ENCODE measurements at places on chromosomes 11 and 22.

- no peak for DNase-seq
Observed at GRCh38 chr11:79634905-79635304, 194.1 kb upstream of the TENM4 start.

DNA sequence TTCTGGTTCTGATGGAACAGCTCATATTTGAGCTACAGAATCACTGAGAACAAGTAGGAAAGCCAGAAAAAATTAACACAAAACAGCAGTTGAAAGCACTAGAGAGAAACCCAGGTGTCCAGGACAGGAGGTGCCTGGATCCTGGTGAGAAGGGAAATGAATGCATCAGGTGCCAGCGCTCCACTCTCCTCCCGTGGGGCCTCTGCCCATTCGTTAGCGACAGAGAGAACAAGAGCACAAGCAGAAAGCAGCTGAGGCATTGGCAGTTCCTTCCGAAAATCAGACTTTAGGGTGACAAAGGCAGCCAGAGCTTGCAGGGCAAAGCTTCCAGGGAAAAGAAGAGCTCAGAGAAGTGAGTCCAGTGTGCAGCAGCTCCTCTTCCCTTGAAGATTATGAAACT lies 20.0 kb upstream of the KRTAP5-7 start:
- DNase-seq = no peak

DNA sequence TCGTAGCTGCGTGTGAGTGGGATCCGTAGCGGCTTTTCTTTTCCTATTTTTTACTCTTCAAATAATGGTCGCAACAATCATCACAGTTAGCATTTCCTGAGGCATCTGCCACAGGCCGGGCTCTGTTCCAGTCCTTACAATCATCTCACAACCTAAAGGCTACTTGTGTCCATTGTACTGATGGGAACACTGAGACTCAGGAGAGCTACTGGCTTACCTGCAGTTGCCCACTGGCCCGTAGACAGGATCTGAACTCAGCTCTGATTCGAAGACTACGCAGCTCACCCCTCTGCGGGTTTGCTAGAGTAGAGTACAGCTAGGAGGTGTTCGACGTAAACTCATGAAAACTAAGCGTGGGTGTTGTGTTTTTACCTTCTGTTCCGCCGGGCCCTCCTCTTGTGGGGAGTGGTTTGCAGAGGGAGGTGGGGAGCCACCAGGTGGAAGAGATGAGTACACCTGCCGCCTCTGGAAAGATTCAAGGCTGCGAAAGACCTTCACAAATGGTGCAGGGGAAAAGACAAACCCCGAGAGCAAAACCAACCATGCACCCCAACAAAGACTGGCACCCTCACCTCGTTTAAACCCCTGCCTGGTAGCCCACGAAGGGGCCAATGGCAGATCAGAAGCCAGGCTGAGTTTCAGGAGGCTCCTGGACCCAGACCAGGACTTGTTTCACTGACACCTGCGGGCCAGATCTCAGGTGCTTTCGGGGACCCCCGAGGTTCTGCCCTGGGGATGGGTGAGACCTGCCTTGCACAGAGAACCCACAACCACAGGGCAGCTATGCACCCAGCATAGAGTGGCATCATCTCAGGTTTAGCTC lies 18.3 kb upstream of the RFPL3 start:
- DNase-seq = no peak

DNA sequence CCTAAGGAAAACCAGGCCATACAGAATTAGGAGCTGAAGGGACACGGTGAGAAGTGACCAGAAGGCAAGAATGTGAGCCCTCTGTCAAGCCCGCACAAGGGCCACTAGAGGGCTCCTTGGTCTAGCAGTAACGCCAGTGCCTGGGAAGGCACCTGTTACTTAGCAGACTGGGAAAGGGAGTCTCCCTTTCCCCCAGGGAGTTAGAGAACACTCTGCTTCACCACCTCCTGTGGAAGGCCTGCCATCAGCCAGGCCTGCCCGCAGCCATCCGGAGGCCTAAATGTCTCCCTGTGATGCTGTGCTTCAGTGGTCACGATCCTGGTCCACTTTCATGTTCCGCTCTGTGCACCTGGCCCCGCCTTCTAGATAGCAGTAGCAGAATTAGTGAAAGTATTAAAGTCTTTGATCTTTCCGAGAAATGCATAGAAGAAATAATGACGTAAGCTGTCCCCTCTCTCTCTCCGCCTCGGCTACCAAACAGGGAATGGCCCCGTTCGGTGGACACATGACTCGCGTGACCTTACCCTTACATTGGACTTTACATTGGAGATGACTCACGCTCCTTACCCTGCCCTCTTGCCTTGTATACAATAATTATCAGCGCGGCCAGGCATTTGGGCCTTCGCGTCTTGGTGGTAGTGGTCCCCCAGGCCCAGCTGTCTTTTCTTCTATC lies 10.7 kb upstream of the GSTP1 start:
- DNase-seq = peak; percentile 76

- DNase-seq = no peak
Observed at GRCh38 chr22:45997077-45997776, 20.3 kb upstream of the WNT7B start.

GRCh38 chr11:76102802-76103201 lies 103.5 kb downstream of the WNT11 start:
- DNase-seq = no peak

GRCh38 chr22:42080287-42080686 lies 787 bp downstream of the SMDT1 start:
- DNase-seq = peak; percentile 33

- no peak for DNase-seq
Observed at GRCh38 chr22:33678523-33678922, 241.8 kb downstream of the LARGE1 start.

GRCh38 chr22:33519974-33520903 lies 400.0 kb downstream of the LARGE1 start:
- DNase-seq = no peak

- no peak for DNase-seq
Observed at GRCh38 chr22:42173183-42173926, 42.7 kb upstream of the CYP2D6 start.

DNA sequence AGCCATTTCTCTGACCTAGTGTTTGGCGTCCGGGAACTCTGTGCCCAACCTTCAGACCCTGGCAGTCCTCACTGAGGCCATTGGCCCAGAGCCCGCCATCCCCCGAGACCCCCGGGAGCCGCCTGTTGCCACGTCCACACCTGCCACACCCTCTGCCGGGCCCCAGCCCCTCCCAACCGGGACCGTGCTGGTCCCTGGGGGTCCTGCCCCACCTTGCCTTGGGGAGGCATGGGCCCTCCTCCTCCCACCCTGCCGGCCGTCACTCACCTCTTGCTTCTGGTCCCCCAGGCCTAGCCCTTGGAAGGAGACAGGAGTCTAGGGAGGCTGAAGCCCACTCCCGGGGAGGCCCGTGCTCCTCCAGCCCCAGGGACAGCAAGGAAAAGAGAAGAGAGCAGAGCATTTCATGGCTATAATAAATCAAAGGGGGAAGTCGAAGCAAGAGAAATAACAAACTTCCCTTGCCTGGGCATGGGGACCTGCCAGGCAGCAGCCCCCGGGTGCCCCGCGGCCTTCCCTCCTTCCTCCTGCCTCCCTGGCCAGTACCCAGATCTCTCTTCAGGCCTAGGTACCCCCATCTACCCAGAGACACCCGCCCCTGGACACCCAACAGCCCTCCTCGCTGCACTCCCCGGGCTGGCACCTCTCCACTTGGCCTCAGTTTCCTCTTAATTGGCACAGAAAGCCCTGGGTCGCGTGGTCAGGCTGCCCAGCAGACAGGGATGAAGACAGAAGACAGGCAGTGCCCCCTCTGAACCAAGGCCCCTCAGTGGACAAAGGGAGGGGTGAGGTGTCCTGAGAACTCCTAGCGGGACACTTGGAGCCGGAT lies 13.0 kb upstream of the SLC39A13 start:
- no peak for DNase-seq

DNA sequence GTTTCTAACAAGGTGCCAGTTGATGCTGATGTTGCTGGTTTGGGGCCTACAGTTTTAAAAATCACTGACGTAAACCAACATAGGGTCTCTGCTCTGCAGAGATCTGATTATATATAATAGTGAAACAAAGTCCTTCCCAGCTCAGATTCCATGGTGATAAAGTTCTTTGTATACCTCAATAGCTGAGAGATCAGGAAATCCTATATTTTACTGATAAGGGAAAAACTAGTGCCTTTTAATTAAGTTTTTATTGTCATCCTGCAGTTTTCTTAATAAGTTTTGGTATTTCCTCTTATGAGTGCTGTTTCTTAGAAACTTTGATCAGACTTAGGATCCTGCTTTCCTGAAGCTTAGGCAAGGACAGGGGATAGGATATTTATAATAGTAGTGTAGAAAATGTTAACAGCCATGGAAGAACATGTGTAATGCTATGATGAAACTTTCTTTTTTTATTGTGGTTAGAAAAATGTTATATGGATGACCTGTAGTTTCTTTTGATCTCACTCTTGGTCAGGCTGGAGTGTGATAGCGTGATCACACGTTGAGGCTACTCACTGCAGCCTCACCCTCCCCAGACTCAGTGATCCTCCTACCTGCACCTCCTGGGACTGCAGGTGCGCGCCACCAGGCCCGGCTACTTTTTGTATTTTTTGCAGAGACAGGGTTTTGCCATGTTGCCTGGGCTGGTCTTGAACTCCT lies 14.1 kb downstream of the CAPRIN1 start:
- no peak for DNase-seq

GRCh38 chr22:30878516-30879414 lies 89.8 kb downstream of the MORC2 start:
- DNase-seq = no peak

- DNase-seq = peak; percentile 10
Observed at GRCh38 chr11:125036933-125037332, 26.2 kb upstream of the SLC37A2 start.

- DNase-seq = no peak
Observed at GRCh38 chr11:15750535-15751308, 605.6 kb downstream of the SOX6 start.

DNA sequence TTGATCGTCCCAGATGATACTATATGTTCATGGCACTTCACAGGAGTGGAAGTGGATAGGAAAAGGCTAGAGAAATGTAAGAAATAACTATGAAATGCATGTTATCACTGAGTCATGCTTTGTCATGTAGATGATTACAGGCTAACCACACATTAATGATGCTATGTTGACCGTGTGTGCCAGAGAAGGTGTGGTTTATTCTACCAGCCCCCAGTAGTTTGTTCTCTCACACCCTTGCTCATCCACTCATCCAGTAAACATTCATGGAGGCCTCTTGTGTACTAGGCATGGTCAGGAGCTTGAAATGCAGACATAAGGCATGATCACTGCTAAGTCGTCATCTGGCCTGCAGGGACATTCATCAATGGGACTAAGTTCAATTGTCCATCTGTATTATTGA lies 153.0 kb upstream of the PITPNB start:
- DNase-seq = no peak

GRCh38 chr11:46342239-46342638 lies 5.0 kb upstream of the DGKZ start:
- DNase-seq = no peak

DNA sequence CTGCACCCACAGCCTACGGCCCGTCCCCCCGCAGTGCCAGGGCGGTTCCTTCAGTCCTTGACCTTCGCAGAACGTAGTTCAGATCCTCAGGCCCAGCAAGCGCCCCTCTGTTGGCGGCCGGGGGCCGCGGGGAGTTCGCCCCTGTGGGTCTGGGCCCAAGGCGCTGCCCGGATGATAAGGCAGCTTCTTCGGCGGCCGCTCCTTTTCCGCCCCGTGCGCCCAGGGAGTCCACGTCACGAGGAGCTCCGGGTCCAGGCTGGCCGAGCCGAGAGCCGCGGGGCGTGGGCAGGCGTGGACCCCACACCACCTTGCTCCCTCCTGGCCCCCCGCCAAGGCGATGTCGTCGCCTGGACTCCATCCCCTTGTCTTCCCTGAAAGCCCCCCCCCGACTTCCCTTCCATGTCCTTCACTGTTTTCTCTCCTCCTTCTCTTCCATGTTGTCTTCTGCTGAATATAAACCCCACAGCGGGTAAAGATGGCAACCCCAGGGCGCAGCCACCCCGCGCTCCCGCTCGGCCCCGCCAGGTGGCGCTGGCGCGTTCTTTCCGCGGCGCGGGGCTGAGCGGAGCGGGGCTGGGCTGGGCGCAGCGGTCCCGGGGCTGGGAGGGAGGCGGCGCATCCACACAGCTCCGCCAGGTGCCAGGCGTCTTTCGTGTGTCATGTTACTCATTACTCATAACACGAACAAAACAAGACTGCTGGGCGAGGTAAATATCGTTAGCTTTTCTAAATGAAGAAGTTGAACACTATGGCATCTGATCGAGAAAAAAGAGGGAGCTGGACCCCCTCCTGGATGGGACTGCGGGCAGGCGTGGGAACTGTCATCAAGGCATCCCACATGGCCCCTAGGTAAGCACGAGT lies 321.0 kb downstream of the NTM start:
- DNase-seq = no peak

DNA sequence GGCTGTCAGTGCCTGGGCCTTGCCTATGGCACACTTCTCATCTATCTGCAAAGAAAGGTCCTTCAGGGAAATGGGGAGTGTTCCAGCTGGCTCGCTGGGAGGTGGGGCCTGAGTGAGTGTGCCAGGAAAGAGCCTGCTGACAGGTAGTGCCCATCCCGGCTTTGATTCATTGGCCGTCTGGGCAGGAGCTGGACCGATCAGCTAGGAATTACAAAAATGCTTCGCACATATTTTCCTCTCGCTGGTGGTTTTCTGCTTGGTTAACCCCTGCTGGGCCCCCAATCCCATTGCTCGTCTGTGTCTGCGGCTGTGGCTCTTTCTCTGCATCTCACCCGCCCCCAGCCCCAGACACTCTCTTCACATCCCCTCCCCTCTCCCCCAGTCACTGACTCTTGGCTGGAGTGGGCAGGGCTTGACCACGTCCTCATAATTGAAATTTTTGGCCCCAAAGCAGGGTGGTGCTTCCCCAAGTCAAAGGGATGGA lies 10.8 kb downstream of the LIF start:
- DNase-seq = peak; percentile 97

DNA sequence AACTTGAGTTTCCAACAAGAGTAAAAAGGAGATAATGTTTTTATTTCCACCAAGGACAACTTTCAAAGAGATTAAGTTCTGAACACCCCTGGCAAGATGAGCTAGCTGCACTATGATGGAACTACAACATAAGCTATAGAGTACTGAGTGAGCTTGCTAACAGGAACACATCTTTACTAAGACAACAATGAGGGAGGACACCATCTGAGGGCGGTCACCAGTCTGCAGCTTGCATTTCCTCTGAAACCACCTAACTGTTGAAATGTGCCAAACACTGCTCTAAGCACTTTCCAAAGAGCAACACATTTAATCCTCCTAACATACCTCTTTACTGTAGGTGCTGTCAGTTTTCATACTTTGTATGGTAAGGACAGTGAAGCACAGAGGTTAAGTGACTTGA lies 68.4 kb downstream of the TCF20 start:
- DNase-seq = no peak

GRCh38 chr11:130675917-130676316 lies 227.5 kb downstream of the ADAMTS15 start:
- DNase-seq = no peak

GRCh38 chr11:7586376-7586775 lies 72.6 kb downstream of the PPFIBP2 start:
- no peak for DNase-seq

- DNase-seq = no peak
Observed at GRCh38 chr11:71302911-71303310, 50.5 kb upstream of the SHANK2 start.

- no peak for DNase-seq
Observed at GRCh38 chr11:130940706-130941105, 24.4 kb upstream of the SNX19 start.

- no peak for DNase-seq
Observed at GRCh38 chr22:50695421-50696250, 23.0 kb downstream of the SHANK3 start.

- no peak for DNase-seq
Observed at GRCh38 chr22:49871482-49871881, 17.8 kb downstream of the ZBED4 start.

All from ACHN (cell line).